Tongue (tissue), 3 donors: ENCODE measurements at places on chromosomes 7 and 10. TPM values are rescaled to one million over a fixed set of nuclear protein-coding genes. Genes with fewer than 3 reads are reported as not detected.

DNA sequence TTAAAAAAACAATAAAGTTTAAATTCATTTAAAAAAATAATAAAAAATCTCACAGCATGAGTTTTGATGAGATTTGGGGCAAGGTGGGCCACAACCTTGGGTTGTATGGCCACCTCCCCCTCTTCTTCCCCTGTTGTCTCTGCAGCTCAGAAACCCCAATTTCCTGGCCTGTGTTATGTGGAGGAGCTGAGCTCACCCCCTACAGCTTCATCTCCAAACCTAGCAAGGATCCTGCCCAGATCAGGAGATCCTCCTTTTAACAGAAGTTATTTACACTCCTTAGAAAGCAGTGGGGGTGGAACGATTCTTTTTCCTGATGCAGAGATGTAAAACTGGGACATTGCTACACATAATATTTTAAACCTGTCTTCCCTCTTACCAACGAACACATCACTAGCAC lies 6.9 kb upstream of the SH2D4B start:
- no peak for DNase-seq

GRCh38 chr7:100884736-100885439 lies 4.6 kb downstream of the UFSP1 start:
- no peak for DNase-seq

GRCh38 chr7:45873355-45873754 lies 473 bp upstream of the CCDC201 start:
- DNase-seq: no peak

DNA sequence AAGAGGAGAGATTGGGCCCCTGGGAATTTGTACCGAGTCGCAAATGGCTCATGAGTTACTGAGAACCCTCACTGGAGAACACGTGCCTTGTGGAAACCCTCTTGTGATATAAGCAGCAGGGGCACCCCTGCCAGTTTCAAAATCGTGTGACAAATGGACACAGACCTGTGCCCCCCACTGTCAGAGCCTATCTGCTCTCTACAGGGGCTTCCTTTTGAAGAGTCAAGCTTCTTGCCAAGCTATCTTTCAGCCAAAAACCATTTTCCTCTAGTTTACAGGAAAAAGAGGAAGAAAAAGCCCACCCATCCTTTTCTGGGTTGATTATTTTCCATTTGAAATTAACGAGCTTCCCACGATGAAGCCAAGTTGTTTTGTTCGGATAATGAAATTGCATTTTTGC lies 64.1 kb upstream of the MPP7 start:
- no peak for DNase-seq

DNA sequence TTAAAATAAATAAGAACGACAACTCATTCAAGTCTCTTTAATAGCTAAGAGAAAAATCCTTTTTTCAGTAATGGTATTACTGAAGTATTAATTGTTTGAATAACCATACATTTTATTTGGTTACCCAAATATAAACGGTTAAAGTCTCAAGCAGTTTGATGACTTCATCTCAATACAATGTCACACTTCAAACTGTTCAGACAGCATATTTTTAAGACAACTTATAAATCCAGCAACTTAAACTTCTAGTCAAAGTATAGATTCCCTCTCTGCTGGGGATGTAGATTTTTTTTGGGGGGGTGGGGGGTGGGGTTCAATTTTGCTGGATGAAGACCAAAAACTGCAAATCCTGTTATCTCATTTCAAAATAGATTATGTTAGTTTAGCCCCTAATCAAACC lies 42.0 kb downstream of the GNA12 start:
- no peak for DNase-seq

- DNase-seq: no peak
Observed at GRCh38 chr7:77354484-77354883, 61.7 kb downstream of the GSAP start.

Gene CNNM1
- total RNA-seq: 0.92 TPM

Gene RBP3
- not detected for total RNA-seq

Gene XRCC2
- 3.8 TPM for total RNA-seq

Gene CHAT
- not detected for total RNA-seq
